ENCODE measurements at places on chromosomes 1 and 21.

GRCh38 chr1:244049162-244050013 lies 1.7 kb upstream of the ZBTB18 start:
- no peak for DNase-seq

DNA sequence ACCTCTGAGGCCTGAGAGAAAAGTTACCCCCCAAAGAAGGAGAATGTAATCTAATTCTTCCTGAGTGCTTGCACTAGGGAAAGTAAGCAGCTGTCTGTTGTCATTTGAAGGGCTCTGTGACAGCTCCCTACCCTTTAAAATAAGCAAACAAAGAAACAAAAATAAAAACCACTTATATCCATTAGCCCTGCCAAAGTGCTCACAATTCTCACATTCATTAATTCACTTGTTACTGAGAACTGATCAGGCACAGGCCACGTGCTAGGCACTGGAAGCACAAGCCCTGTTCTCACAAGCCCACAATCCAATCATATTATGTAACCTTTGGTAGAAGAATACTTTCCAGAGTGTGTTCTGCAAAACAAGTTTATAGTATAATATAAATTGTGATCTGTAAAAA lies 199.4 kb downstream of the ZC3H11B start:
- DNase-seq, result no peak

- no peak for DNase-seq
Observed at GRCh38 chr1:99439433-99440075, 175.3 kb downstream of the PLPPR4 start.

DNA sequence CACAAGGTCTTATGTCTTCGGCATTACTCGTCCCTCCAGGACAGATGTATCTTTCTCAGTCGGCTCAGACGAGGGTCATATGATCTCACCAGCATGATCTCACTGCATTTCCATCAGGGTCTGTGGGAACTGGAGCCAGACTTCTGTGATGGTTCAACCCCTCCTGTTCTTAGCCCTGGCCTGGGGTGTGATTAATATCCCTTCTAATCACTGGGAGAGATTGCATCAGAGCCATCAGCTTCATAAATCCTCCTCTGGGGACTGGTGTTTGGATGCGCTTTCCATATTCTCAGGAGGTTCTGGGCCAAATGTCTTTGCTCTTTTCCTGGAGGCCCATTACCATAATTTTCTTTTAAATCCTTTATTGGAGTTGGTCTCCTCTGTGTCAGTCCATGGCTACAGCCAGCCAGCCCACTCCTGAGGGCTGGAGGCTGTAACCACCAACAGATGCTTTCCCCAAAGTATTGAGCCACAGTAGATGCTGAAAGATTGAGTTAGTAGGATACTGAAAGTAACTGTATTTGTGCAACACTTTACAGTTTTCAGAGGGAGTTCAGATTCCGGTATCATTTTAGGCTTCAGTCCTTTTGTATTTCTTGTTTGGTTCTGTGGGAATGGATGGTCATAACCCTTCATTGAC lies 20.0 kb downstream of the CACNA1E start:
- DNase-seq, result no peak

- DNase-seq, result no peak
Observed at GRCh38 chr1:116853680-116854402, 55.9 kb upstream of the PTGFRN start.
